ENCODE measurements at places on chromosomes 5 and 9. TPM values are rescaled to one million over a fixed set of nuclear protein-coding genes. Genes with fewer than 3 reads are reported as not detected.

Gene CEL
- total RNA-seq, result 1.5 TPM

Gene SVEP1
- total RNA-seq, result 0.19 TPM

Gene IL7R
- total RNA-seq, result 1.4 TPM

Gene PCDHB12
- 0.05 TPM for total RNA-seq

Gene SYNPO
- 7.3 TPM for total RNA-seq

Gene ASPN
- total RNA-seq, result not detected

Gene NOXA1
- 0.92 TPM for total RNA-seq

Gene RGP1
- 17.4 TPM for total RNA-seq

Gene ZFAND5
- 47.8 TPM for total RNA-seq

Gene FST
- 127 TPM for total RNA-seq

Gene EPB41L4A
- 4.7 TPM for total RNA-seq

Gene REEP2
- 15.8 TPM for total RNA-seq

Gene KIF12
- 1.1 TPM for total RNA-seq

Gene QRFP
- total RNA-seq, result not detected

Gene KIF20A
- 39.3 TPM for total RNA-seq

Gene PCDHB1
- not detected for total RNA-seq

Gene PLPP7
- total RNA-seq, result not detected

Gene OR1Q1
- not detected for total RNA-seq

Gene PCDHB16
- 0.14 TPM for total RNA-seq

Gene LCN9
- total RNA-seq, result not detected

Gene PCDHGA11
- total RNA-seq, result 3.3 TPM

Gene CCNI2
- 0.93 TPM for total RNA-seq

Gene TUSC1
- total RNA-seq, result 20.3 TPM

Gene INSL6
- not detected for total RNA-seq

Gene TRIM7
- total RNA-seq, result 84.9 TPM

Gene FOXD4L5
- not detected for total RNA-seq

Gene HTR1A
- total RNA-seq, result not detected

Gene PCDHGA2
- total RNA-seq, result 0.42 TPM

Gene TMEM174
- total RNA-seq, result not detected

Gene WDR38
- not detected for total RNA-seq

Gene PTCH1
- total RNA-seq, result 2.1 TPM

Gene MCCC2
- 35.1 TPM for total RNA-seq

Gene DCP2
- total RNA-seq, result 16.3 TPM

Gene C9orf50
- total RNA-seq, result not detected

Gene ADGRD2
- total RNA-seq, result not detected

Gene S1PR3
- 0.70 TPM for total RNA-seq

Gene PCDHA9
- total RNA-seq, result not detected

Gene TICAM2
- 0.56 TPM for total RNA-seq

Gene CENPK
- total RNA-seq, result 13.9 TPM

Gene POLR3G
- 26.1 TPM for total RNA-seq

Gene PCDHGA8
- total RNA-seq, result 0.51 TPM

Gene LCN2
- 24.7 TPM for total RNA-seq

Gene GABRA1
- total RNA-seq, result not detected

Gene SMIM33
- total RNA-seq, result not detected

Gene SPINK13
- not detected for total RNA-seq

Data from airway epithelial cell (primary cell).